Adrenal gland (tissue), 19 donors: ENCODE measurements at places on chromosomes 1 and 21.

DNA sequence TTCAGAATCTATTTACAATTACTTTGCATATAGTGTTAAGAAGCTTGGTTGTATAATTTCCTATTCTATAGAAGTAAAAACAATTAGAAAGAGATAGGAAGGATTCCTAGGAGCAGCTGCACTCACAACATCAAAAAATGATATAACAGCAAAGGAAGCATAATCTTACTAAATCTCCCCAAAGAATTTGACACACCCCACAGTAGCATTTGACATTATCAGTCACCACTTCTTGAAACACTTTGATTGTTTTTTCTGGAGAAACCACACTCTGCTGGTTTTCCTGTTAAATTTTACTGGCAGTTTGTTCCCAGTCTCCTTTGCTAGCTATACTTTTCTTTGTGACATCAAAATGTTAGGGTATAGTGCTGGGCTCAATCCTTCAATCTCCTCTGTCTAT lies 100.8 kb upstream of the KIAA1614 start:
- no peaks in the 10 kb centered on the region for H3K36me3 ChIP-seq
- H3K4me3 ChIP-seq: no peak overlapping the region
- H3K27me3 ChIP-seq: no peaks in the 10 kb centered on the region
- DNase-seq: no peak

DNA sequence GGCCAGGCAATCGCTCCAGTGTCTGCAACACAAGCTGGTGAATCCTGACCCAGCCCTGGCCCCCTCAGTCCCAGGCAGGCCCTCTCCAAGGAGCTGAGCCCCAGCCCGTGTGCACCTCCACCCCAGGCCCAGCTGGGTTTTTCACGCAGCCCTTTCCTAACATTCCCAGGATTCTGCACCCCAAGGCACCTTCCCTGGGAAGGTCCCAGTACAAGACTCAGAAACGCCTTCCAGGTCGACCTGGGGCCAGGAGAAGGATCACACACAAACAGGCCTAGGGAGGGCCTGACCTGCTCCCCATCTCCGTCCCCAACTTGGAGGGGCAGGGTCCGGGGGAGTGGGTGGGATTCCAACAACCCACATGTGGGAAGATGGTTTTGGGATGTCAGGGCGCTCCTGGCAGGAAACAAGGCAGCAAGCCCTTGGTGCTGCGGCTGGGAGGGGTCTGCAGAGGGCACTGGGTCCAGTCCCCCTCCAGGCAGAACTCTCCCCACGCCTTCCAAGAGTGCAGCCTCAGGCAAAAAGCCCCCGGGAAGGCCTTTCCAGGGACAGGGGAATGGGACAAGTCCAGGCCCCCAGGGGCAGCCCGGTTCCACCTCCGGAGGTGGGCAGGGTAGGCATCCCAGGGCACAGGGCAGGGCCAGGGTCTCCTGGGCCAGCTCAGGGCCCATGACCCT lies 58.3 kb downstream of the KCNAB2 start:
- H3K27ac ChIP-seq: no peak overlapping the region
- peaks cover 6% of the 10 kb centered on the region for H3K27me3 ChIP-seq
- no peak for DNase-seq
- no peaks in the 10 kb centered on the region for H3K36me3 ChIP-seq
- H3K4me1 ChIP-seq: no peaks in the 10 kb centered on the region

GRCh38 chr1:184025242-184025675 lies 12.3 kb downstream of the COLGALT2 start:
- H3K36me3 ChIP-seq: no peaks in the 10 kb centered on the region
- no peak overlapping the region for H3K27ac ChIP-seq
- H3K4me3 ChIP-seq: no peak overlapping the region
- H3K27me3 ChIP-seq: no peaks in the 10 kb centered on the region
- no peak for DNase-seq

- no peak overlapping the region for H3K27ac ChIP-seq
- no peak overlapping the region for H3K4me3 ChIP-seq
- H3K27me3 ChIP-seq: no peaks in the 10 kb centered on the region
Measured at GRCh38 chr1:226017070-226017469, 17.9 kb upstream of the SDE2 start.

GRCh38 chr1:54640361-54640760 lies 1.2 kb upstream of the MROH7 start:
- no peaks in the 10 kb centered on the region for H3K4me1 ChIP-seq
- H3K27me3 ChIP-seq: no peaks in the 10 kb centered on the region
- H3K36me3 ChIP-seq: no peaks in the 10 kb centered on the region
- no peak overlapping the region for H3K27ac ChIP-seq
- H3K4me3 ChIP-seq: no peak overlapping the region

DNA sequence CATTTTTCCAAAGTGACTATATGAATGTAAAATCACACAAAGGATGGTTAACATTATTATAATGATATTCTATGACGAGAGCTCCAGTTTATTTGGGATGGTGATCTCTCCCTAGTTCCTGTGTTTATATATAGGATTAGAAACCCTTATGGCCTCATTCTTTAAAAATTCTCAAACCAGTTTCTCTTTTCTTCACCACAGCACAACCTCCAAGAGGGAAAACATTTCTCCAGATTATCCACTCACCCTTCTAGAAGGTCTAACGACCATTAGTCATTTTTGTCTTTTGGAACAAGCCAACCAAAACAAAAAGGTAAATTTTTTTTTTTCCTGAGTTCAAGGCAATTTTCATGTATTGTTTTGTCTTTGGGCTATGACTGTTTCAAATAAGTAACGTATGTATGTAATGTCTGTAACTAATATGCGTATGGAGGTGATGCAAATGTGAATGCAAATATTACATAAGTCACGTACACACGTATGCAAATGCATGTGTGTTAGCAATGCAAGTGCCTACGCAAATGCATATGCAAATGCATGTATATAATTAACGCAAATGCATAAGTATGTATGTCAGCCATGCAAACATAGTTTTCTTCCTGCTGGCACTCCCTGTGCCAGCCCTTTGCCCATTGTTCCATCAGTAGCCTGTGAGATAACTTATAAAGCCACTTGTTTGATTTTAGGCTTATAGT lies 72.5 kb upstream of the MORC3 start:
- no peaks in the 10 kb centered on the region for H3K4me1 ChIP-seq
- H3K36me3 ChIP-seq: peaks cover 28% of the 10 kb centered on the region
- no peaks in the 10 kb centered on the region for H3K27me3 ChIP-seq
- H3K4me3 ChIP-seq: no peak overlapping the region
- DNase-seq: no peak

DNA sequence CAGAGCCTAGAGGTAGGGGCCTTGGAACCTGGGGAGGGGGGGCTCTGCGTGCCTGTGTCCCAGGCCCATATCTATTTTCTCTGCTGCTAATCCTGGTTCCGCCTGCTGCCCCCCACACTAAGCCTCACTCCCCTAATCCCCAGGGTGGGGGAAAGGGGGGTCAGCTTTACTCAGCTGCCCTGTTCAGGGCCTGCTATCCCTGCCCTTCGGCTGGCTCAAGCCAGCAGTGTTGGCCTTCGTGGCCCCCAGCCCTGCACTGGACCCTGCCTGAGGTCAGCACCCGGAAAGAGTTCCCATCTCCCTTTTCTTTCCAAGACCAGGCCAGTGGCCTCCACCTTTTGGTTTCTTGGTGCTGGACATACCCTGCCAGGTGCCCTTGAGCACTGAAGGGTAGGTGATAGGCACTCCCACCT lies 8.4 kb downstream of the ZBTB7B start:
- H3K4me1 ChIP-seq: peaks cover 67% of the 10 kb centered on the region
- peak overlapping the region; percentile 30 for H3K27ac ChIP-seq
- H3K27me3 ChIP-seq: no peaks in the 10 kb centered on the region
- no peaks in the 10 kb centered on the region for H3K36me3 ChIP-seq

DNA sequence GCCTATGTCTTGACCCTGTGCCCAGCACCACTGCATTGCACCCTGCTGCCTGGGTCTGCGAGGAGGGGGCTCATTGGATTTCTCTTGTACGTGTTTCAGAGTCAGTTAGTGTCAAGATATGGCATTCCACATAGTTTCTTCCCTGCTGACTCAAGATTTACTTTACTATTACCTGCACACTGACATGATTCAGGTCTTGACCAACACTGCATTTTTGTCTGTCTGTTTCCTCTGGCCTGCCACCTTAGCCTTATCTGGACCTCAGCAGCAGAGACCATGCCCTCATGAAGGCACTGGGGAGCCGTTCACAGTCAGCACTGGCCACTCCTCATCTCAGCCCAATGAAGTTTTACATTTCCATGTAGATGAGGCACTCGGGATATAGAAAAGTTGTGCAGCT lies 155.4 kb downstream of the DHRS3 start:
- DNase-seq: no peak
- no peaks in the 10 kb centered on the region for H3K27me3 ChIP-seq
- no peak overlapping the region for H3K27ac ChIP-seq
- no peaks in the 10 kb centered on the region for H3K4me1 ChIP-seq
- no peak overlapping the region for H3K4me3 ChIP-seq
- no peaks in the 10 kb centered on the region for H3K36me3 ChIP-seq

DNA sequence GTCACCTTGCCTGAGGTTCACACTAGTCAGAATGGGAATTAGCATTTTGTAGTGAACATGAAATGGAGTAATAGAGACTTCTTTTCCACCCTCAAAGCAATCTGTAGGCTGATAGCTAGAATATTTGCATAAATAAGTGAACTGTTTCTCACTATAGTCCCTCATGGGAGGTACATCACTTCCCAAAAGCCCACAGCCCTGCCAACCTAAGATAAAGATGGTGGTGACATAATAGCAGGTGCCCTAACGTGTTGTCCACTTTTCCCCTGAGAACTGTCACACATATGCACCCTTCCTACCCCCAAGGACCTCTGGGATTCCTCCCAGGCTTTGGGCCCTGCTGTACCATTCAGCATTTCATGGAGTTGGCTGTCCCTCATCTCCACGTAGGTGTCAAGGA lies 4.4 kb downstream of the TMEM35B start:
- no peaks in the 10 kb centered on the region for H3K27me3 ChIP-seq
- peaks cover 42% of the 10 kb centered on the region for H3K4me1 ChIP-seq
- DNase-seq: no peak
- H3K4me3 ChIP-seq: no peak overlapping the region
- H3K27ac ChIP-seq: no peak overlapping the region

- H3K36me3 ChIP-seq: no peaks in the 10 kb centered on the region
- H3K27me3 ChIP-seq: no peaks in the 10 kb centered on the region
- H3K4me3 ChIP-seq: no peak overlapping the region
Measured at GRCh38 chr1:182616130-182617013, 12.2 kb upstream of the RGS16 start.

GRCh38 chr1:182056601-182057366 lies 4.7 kb downstream of the ZNF648 start:
- no peak overlapping the region for H3K27ac ChIP-seq
- H3K4me1 ChIP-seq: no peaks in the 10 kb centered on the region
- no peaks in the 10 kb centered on the region for H3K36me3 ChIP-seq
- H3K27me3 ChIP-seq: peaks cover 9% of the 10 kb centered on the region
- no peak overlapping the region for H3K4me3 ChIP-seq

DNA sequence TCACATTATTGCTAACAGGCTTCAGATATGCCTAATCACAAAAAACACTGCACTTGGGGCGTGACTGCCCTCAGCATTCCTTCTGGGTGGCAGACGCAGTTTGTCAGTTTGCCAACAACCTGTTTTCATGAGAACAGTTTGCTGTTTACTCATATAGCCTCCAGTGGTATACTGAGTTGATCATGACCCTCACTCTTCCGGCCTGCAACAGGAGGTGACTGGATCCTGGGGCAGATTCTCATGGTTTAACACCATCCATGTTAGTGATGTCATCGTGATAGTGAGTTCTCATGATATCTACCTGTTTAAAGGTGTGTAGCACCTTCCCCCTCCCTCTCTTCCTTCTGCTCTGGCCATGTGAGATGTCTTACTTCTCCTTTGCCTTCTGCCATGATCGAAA lies 555.2 kb downstream of the PLPP3 start:
- no peaks in the 10 kb centered on the region for H3K4me1 ChIP-seq
- H3K27me3 ChIP-seq: no peaks in the 10 kb centered on the region
- no peak for DNase-seq

- no peak for DNase-seq
- H3K27ac ChIP-seq: no peak overlapping the region
- no peaks in the 10 kb centered on the region for H3K4me1 ChIP-seq
- H3K27me3 ChIP-seq: no peaks in the 10 kb centered on the region
Measured at GRCh38 chr1:48115835-48116234, 106.7 kb upstream of the SLC5A9 start.

GRCh38 chr1:214102907-214103306 lies 115.1 kb downstream of the PROX1 start:
- peak overlapping the region; percentile 79 for H3K27ac ChIP-seq
- no peak for DNase-seq
- H3K4me3 ChIP-seq: no peak overlapping the region
- H3K4me1 ChIP-seq: peaks cover 27% of the 10 kb centered on the region
- H3K27me3 ChIP-seq: no peaks in the 10 kb centered on the region
- H3K36me3 ChIP-seq: no peaks in the 10 kb centered on the region

- no peaks in the 10 kb centered on the region for H3K4me1 ChIP-seq
- H3K27me3 ChIP-seq: no peaks in the 10 kb centered on the region
- H3K4me3 ChIP-seq: no peak overlapping the region
- no peak overlapping the region for H3K27ac ChIP-seq
Measured at GRCh38 chr1:222057162-222057561, 315.3 kb upstream of the DUSP10 start.

DNA sequence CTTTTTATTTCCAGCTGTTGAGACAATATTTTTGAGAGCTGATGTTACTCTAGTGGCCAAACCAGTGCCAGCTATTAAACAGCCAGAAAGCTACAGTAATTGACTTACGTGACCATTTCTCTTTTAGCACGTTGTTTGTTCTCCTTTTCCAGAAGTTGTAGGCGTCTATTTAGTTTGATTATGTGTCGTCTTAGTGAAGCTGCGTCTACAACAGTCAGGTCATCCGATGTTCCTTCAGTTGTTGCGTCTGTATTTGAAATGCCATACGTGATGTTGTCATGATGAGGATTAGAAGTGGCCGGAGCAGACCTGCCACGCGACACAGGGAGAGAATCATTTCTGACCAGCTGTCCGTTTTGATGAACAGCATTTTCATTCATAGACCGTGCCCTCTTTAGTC lies 38.2 kb downstream of the TMEM51 start:
- no peak for DNase-seq
- no peaks in the 10 kb centered on the region for H3K36me3 ChIP-seq
- peaks cover 19% of the 10 kb centered on the region for H3K4me1 ChIP-seq
- no peaks in the 10 kb centered on the region for H3K27me3 ChIP-seq

DNA sequence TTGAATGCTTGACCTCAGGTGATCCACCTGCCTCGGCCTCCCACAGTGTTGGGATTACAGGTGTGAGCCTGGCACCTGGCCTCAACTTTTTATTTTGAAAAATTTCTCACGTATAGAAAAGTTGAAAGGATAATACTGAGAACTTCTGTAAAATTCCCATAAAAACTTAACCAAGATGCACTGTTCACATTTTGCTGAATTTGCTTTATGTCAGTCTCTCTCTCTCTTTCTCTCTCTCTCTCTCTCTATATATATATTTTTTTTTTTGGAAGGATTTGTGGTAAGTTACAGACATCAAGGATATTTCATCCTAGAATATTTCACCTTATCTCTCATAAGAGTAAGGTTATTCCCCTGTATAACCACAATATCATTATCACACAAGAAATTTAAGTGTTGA lies 5.9 kb downstream of the PEX14 start:
- no peaks in the 10 kb centered on the region for H3K27me3 ChIP-seq
- H3K36me3 ChIP-seq: no peaks in the 10 kb centered on the region
- no peak overlapping the region for H3K4me3 ChIP-seq
- peaks cover 5% of the 10 kb centered on the region for H3K4me1 ChIP-seq

GRCh38 chr1:31382379-31382989 lies 9.6 kb upstream of the FABP3 start:
- no peaks in the 10 kb centered on the region for H3K36me3 ChIP-seq
- H3K4me1 ChIP-seq: peaks cover 14% of the 10 kb centered on the region
- no peak overlapping the region for H3K4me3 ChIP-seq
